ENCODE measurements at places on chromosomes 12 and 14.

- DNase-seq, result no peak
Observed at GRCh38 chr12:112964915-112965314, 13.4 kb upstream of the OAS2 start.

DNA sequence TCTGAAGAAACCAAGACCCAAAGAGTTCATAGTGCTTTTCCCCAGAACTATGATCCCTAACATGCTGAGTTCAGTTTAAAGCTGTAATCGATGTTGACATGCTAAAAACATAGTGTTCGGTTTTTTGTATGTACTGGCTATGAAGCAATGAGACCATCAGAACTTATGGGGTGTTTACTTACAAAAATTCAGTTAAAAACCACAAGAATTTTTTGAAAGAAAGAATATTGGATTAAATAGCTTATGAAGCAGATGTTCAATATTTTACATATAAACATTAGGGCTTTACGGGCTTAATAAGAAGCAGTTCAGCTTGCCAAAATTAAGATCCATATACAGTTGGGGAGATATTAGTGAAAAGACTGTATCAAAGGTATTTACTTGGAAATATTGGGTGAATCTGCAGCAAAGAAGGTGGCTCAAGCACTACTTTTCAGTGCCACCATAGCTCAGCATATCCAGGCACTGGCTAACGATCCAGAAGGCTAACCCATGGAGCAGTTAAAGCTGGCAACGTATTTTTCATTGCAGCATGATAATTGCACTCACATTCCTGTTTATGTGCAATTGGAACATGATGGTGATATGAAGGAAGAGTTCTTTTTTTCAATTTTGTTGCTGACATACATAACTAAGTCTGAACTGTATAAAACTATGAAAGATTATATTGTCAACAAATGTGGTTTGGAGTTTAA, 125.9 kb downstream of the EFCAB11 start:
- no peak for DNase-seq

DNA sequence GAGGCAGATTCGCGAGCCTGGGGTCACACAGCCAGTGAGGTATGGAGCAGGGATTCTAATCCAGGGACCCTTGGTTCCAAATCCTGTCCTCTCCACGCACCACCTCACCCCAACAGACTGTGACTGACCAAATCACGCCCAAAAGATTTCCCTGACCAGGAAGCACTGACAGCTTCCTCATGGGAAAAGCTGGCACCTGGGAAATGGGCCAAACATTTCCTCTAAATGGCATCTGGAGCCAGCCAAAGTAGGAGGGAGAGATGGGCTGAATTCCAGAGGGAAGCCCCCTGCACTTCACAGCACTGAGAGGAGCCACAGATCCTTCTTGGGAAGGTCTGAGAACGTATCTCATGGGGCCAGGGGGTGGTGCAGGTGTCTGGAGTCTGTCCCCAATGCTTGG, 28.8 kb downstream of the CCDC92 start:
- no peak for DNase-seq

DNA sequence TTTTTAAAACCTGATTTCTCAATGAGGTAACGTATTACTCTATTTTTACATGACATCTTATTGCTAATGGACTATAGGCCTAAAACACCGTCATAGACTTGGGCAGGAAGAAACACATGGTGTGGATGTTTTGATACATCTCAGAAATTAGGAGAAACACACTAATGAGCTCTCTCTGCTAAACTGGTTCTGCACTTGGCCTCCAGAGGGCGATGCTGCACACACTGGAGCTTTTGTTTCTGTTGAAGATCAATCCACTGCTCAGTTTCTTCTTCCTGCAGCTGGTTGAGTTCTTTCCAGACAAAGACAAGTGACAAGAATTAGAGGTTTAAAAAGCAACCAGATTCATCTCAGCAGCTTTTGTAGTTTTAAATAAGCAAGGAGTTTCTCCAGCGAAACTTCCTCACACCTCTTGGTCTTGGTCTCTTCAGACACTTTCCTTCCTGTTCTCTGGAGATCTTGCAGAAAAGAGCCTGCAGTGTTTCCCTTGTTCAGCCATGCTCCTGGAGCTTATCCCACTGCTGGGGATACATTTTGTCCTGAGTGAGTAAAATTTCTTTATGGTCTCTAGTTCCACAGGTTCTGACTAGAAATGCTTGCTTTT, 178.5 kb upstream of the OR4E1 start:
- DNase-seq, result peak; percentile 62

GRCh38 chr14:57244106-57244505, 24.6 kb downstream of the EXOC5 start:
- DNase-seq, result no peak

- no peak for DNase-seq
Observed at GRCh38 chr14:73125169-73125588, 11.1 kb upstream of the PSEN1 start.

- DNase-seq, result no peak
Observed at GRCh38 chr14:69917287-69917686, 38.1 kb downstream of the SMOC1 start.

- DNase-seq, result peak; percentile 56
Observed at GRCh38 chr12:118404876-118405521, 28.6 kb downstream of the SUDS3 start.

GRCh38 chr12:76764856-76765255, 941 bp downstream of the ZDHHC17 start:
- no peak for DNase-seq

DNA sequence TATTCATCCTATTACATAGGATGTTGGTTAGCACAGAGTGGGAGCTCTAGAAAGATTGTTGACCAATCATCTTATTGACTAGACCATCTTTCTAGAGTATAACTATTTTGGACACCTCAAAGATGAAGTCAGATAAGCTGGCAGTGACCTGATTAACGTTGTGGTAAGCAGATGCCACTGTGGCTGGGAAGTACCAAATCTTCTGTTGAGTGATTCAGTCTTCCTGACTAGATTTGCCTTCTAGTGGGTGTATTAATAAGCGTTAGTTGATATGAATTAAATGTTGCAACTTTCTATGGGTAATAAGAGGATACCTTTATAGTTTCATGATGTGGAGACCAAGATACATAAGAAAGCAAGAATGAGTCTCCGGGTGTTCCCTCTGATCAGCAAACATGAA, 51.2 kb upstream of the HELB start:
- DNase-seq, result no peak

GRCh38 chr12:4856596-4856995, 53.1 kb upstream of the KCNA1 start:
- no peak for DNase-seq

GRCh38 chr12:28626504-28626903, 436.2 kb downstream of the CCDC91 start:
- DNase-seq, result no peak

- DNase-seq, result no peak
Observed at GRCh38 chr12:23415180-23415579, 534.3 kb downstream of the SOX5 start.

- DNase-seq, result no peak
Observed at GRCh38 chr12:67592228-67593011, 56.1 kb upstream of the DYRK2 start.

DNA sequence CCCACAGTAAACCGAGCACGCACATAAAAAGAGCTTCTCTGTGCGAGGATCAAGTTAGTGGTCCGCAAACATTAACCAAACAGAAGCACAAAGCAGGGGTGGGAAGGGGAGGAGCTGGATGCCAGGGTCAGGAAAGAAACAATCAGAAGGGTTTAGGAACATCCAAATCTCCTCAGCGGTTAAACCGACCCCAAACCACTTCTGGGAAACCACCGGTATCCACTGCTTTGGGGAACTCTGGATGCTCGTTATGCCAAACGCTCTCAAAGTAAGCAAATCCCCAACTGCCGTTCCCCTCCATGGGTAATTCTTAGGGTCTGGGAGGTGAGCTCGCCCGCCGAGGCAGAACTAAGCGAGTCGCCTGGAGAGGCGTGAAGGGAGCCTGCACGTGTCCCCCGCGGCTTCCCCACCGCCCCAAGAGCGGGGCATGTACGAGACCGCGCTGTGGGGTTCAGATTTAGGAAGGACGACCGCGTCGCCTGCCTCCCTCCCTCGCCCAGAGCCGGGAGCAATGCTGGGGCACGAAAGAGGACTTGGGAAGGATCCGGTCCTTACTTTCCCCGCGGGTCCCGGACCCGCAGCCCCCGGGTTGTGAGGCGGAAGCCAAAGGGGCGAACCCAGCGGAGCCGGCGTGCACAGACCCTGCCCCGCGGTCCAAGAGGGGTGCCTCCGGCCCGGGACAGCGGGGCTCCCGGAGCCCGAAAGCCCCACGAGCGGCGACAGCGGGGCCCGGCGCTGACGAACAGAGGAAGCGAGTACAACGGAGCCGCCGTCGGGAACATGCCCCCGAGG, 711 bp downstream of the SBNO1 start:
- DNase-seq, result peak; percentile 31

GRCh38 chr12:109589240-109589590, 15.6 kb downstream of the MVK start:
- no peak for DNase-seq

DNA sequence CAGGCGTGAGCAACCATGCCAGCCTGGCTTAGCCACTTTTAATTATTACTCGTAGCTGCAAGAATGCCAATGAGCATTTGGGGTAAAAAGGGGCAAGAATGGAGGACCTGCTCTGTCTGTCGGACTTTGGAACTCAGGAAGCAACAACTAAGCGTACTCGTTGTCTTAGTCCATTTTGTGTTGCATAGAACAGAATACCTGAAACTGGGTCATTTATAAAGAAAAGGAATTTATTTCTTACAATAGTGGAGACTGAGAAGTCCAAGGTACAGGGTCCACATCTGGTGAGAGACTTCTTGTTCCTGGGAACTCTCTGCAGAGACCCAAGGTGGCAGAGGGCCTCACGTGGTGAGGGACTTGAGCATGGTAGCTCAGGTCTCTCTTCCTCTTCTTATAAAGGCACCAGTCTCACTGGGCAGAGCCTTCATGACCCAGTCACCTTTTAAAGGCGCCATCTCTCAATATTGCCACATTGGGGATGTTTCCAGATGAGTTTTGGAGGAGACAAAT, 29.2 kb downstream of the SLC35E3 start:
- no peak for DNase-seq

- DNase-seq, result no peak
Observed at GRCh38 chr12:27572486-27573255, 48.7 kb downstream of the PPFIBP1 start.

GRCh38 chr12:128450810-128451209, 183.8 kb downstream of the TMEM132C start:
- DNase-seq, result no peak

DNA sequence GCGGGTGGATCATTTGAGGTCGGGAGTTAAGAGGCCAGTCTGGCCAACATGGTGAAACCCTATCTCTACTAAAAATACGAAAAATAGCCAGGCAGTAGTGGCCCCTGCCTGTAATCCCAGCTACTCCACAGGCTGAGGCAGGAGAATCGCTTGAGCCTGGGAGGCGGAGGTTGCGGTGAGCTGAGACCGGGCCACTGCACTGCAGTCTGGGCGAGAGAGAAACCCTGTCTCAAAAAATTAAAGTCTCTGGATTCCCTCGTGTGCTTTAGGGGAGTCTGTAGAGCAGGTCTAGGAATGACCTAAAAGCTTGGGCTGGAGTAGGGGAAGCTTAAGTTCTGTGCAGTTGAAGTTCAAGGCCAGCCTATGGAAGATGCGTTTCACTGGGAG, 697 bp upstream of the TULP3 start:
- no peak for DNase-seq

DNA sequence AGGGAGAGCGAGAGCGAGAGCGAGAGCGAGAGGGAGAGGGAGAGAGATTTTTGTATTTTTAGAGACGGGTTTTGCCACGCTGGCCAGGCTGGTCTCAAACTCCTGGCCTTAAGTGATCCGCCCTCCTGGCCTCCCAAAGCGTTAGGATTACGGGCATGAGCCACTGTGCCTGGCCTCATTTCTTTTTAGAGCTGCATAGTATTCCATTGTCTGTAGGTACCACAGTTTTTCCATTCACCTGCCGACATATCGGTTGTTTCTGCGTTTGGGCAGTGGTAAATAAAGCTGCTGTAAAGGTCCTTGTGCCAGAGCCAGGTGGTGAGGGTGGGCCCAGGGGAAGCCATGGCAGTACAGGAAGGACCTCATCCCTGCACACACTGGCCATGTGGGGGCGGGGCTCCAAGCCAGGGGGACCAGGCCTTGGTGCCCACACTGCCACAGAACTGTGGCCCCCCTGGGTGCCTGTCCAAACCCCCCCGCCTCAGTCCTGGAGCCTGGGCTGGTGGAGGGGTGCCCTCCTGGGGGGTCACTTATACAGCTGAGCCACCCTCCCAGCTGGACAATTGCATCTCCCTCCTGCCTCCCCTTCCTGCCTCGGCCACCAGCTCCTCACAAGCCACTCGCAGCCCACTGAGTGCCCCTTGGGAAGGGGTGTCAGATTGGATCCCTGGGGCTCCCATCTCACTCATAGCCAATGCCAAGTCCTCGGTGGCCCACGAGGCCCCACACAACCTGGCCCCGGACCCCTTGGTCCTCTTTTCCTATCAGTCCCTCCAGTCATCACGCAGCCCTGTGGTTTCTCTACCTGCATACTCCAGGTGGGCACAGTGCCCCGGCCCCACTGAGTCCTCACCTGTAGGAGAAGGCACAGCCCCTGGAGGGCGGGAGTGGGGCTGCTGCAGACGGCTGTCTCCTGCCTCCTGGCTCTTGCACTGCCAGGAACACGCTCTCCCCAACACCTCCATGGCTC, 1.7 kb upstream of the PUS1 start:
- no peak for DNase-seq

DNA sequence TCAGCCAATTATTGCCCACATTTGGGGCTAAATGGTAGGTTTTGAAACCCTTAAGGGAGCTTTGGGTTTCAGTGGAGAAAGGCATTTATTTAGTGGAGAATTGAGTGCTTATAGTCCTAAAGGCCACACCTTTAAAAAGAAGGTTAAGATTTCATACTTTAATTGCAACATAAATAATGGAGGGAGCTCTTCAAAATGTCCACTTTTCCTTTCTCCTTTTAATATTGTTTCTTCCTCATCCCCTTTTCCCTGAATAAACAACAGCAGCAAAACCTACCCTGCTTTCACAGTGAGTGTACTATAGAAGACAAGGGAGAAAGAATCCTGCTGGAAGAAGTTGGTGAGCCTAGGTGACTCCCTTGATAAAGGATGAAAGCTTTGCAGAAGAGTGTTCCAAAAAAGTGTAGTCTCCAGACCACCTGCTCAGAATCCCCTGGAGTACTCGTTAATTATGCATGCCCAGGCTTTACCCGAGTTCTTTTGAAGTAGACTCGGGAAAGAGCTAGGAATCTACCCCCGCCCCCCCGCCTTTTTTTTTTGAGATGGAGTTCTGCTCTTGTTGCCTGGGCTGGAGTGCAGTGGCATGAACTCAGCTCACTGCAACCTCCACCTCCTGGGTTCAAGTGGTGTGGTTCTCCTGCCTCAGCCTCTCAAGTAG, 11.5 kb upstream of the EID3 start:
- no peak for DNase-seq

- DNase-seq, result no peak
Observed at GRCh38 chr14:26935733-26936132, 337.9 kb upstream of the NOVA1 start.

DNA sequence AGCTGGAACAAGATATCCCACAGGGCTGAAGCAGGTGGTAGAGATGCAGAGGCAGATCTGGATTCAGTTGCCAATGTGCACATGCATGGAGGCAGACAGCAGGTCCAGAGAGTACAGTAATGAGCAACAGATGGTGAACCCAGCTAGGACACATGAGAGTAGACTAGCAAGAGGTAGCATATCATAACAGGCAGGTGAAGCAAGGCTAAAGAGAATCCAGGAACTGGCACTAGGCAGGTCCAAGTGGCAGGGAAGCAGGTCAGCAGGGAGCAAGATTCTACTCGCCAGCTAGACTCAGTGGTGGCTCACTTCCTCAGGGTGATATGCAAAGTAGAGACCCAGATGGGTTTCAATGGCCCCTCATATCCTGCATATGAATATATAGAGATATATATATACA, 15.3 kb upstream of the MYF6 start:
- no peak for DNase-seq

Measured in activated CD4-positive, alpha-beta T cell treated with anti-CD3 and anti-CD28 coated beads for 4 hours (primary cell).